Mucosa of descending colon (tissue), 3 donors: ENCODE measurements at places on chromosomes 12 and 14. TPM values are rescaled to one million over a fixed set of nuclear protein-coding genes. Genes with fewer than 3 reads are reported as not detected.

TAS2R43 gene
- 0.51 TPM for total RNA-seq

KRT77 gene
- not detected for total RNA-seq

DNA sequence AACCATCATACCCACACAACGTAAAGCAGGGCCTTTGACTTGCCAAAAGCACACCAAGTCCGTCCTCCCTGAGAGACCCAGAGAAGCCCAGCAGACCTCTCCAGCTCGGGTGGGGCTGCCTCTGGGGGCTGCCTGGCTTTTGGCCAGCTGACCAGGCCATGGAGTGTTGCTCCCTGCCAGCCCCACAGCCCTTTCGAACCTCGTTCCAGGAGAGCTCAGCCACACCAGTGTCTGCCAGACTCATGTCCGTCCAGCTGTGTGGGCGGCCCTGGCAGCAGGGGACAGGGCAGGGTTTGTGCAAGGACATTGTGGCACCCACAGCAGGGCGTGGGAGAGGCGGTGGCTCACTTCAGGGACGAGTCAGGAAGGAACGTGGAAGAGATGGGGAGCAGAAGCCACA lies 22.6 kb upstream of the IRF2BPL start:
- no peak for DNase-seq

DNA sequence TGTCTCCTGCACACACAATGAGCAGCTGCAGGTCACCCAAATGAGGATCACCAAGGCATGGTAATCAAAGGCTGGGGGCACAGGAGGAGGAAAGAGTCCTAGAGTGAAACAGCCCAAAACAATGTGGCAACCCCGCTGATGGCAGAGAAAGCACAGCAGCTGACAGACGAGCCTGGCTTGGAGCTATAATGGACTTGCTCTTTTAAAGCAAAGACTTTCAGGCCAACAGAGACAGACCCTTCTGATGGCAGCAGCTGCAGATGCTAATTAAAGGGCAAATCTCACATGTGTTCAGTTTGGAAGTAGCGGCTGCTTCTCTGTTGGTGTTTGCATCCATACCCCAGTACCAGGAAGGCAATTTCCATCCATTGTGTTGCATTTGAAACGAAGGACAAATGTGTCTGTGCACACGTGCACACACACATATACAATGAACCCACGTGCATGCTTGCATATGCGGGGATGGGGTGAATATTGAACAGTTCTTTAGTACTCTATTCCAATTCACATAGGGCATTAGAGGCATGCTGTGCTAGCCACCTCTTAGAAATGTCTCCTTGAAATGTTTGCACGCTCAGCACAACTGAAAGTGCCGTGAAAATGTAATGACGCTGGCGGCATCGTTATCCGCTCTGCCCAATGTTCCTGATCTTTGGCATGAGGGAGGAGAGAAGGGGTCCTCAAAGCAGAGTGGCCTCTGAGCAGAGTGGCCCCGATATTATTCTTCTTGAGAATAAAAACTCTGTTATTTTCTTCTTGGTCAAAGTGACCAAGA lies 38.1 kb downstream of the CIT start:
- DNase-seq, result no peak

- DNase-seq, result no peak
These were observed 907.5 kb upstream of the MDGA2 start for GRCh38 chr14:48582938-48583337.

GRCh38 chr12:47383942-47384341 lies 304.2 kb upstream of the AMIGO2 start:
- DNase-seq, result no peak

- no peak for DNase-seq
These were observed 5.8 kb downstream of the MARK3 start for GRCh38 chr14:103391048-103391447.

GRCh38 chr12:24565300-24565699 lies 383.6 kb downstream of the BCAT1 start:
- no peak for DNase-seq

GPRC5A gene
- total RNA-seq, result 326 TPM

LRTM2 gene
- total RNA-seq, result not detected

DNA sequence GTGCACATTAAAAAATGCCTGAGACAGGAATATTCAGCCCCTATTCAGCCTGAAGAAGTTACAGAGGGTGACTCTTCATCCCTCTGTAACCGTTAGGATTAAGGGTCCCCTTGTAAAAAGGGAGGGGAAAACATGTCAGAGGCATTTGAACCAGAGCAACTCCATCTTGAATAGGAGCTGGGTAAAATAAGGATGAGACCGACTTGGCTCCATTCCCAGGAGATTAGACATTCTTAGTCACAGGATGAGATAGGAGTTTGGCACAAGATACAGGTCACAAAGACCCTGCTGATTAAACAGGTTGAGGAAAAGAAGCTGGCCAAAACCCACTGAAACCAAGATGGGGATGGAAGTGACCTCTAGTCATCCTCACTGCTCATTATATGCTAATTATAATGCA lies 19.9 kb upstream of the MDM1 start:
- DNase-seq, result no peak

TDRD9 gene
- total RNA-seq, result 0.63 TPM

- DNase-seq, result no peak
These were observed 117.2 kb downstream of the IPO8 start for GRCh38 chr12:30578426-30578825.
